ENCODE measurements at places on chromosomes 6 and 20. TPM values are rescaled to one million over a fixed set of nuclear protein-coding genes. Genes with fewer than 3 reads are reported as not detected.

XKR7 gene
- total RNA-seq = not detected

MACROD2 gene
- 3.2 TPM for total RNA-seq

DEFB124 gene
- total RNA-seq = not detected

HLA-DRA gene
- total RNA-seq = not detected

SLC12A5 gene
- total RNA-seq = 2.4 TPM

HUS1B gene
- total RNA-seq = 1.5 TPM

C20orf204 gene
- 0.91 TPM for total RNA-seq

CDH4 gene
- 57.4 TPM for total RNA-seq

ANGPT4 gene
- 0.07 TPM for total RNA-seq

C20orf202 gene
- not detected for total RNA-seq

Data from mammary epithelial cell (primary cell).